ENCODE measurements at places on chromosomes 6 and 20.

- DNase-seq = no peak
Observed at GRCh38 chr6:56739836-56740815, 97.4 kb upstream of the DST start.

DNA sequence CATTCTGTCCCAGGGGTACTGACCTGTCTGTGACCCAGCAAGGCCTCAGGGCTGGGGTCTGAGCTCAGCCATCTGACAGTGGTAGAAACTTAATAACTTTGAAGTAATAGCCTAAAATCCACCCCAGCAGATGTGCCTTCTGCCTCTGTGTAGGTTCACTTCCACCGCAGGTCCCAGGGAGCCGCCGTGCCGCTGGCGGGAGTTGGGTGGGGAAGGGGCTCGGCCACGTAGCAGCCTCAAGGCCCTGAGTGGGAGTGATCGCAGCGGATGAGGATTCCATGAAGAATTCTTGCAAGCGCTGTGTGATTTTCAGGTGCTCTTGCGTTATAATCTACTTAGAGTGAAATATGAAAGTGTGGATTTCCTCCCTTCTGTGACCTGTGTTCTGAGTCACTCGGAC is 163.7 kb downstream of the DTNBP1 start:
- no peak for DNase-seq

DNA sequence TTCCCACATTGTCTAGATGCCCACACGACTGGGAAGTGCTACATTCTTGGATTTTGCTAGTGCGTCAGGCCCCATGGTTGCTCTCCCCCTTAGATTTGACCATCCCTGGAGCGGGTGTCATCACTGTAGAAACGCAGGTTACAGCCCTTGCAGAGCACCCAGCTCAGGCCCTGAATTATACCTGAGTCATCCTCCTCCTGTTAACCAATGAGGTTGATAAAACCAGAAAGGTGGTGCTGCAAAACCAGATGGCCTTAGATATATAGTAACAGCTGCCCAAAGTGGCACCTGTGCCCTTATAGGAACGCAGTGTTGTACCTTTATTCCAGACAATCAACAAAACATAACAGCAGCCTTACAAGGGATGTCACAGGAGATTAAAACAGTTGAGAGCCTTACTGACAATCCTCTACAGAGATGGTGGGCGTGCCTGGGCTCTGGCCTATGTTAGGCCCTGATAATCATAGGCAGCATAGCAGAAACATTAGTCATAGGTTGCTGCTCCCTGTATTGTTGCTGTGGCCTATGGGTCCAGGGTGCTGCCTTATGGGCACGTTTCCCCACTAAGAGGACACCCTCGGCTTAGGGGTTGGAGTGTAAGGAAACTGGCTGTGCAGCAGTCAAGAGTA is 33.6 kb upstream of the HSF2 start:
- DNase-seq = no peak

DNA sequence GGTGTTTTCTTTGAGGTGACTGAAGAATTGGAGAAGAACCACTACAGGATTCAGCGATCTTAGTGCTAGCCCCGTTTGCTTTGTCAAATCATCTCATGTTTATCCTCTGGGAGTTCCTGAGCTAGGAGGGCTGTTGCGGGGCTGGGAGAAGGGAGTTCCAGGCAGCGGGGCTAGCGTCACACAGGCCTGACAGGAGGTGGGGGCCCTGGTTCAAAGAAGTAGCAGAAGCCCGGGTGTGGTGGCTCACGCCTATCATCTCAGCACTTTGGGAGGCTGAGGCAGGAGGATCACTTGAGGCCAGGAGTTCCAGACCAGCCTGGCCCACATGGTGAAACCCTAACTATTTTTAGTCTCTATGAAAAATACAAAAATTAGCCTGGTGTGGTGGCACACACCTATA is 33.2 kb upstream of the SULF2 start:
- DNase-seq = no peak

DNA sequence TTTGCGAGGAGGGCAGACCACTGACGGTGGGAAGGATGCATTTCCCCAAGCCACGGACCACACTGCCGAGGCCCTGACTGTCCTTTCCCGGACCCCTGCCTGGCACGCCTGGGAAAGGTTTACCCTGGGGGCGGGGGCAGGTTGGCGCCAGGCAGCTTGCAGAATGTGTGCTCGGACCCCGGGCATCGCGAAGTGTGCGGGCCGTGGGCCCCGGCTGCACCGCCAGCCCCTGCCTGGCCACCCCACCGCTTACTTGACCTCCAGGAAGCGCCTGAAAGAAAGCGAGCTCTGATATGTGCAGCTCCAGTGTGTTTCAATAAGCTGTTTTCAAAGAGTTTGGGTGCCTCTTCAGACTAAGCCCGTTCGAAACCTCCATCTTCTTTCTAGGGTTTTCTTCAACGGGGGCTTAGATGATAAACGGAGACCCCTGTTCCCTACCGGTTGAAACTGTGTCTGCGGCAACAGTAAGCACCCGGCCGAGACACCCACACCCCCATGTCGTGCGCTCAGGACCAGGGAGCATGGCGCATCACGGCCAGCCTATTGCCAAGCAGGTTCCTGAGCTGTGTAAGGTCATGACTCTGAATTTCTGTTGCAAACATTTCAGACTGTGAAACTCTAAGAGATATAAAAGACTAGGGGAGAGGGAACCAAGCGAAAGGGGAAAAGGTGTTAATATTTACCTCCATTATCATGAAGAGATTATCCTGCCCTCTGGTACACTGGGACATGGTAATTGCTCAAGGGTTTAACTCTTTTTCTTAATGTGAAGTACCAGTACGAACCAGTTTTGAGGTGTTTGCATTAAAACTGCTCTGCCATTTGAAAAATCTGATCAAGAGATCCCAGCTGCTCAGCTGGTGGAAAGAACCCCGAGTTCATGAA is 231.2 kb upstream of the FOXQ1 start:
- DNase-seq = no peak

DNA sequence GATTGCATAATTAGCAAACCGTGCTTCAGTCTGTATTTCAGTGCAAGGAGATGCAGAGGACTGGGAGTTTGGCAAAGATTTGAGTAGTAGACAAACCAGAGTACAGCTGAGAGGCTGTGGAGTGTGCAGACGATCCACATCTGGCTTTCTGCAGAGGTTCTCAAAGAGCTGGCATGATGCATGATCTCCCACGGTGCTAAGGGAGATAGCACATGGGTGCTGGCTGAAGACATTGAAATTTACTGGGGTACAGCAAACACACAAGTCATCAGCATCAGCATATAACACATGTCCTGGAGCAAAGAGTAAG is 79.0 kb upstream of the FAM184A start:
- DNase-seq = no peak

DNA sequence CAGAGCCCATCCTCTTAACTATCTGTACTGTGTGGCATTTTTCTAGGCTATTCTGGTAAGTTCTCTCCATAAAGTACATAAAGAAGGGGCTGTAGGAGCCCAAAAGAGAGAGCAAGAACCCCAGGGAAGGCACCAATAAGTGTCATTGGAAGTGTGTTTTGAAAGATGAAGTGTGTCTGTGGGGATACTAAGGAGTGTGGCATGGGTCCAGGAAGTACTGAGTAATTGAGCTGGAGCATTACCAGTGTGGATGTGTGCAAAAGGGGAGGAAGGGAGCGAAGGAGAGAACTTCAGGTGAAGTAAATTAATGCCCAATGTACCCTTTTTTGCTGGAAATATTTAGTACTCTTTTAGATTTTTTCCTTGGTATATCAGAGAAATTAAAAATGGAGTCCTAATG is 63.9 kb downstream of the KCNS1 start:
- DNase-seq = no peak

DNA sequence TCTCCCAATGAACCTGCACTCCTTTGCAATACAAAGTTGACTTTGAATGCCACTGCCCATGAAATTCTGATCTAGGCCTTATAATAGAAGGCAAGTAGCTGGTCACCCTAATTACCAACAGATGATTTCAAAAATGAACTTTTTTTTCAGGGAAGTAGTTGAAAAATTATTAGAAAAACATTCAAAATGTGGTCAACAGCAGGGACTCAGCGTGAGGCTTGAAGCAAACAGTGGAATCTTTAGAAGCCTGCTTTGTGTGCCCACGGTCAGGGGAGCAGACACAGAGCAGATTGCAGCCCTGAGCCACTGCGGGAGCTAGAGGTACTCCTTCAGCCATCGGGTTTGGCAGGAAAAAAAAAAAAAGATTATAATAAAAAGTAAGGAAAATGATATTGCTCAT is 87.1 kb upstream of the HEY2 start:
- DNase-seq = no peak

- no peak for DNase-seq
Observed at GRCh38 chr6:87682310-87682709, 19.7 kb downstream of the AKIRIN2 start.

DNA sequence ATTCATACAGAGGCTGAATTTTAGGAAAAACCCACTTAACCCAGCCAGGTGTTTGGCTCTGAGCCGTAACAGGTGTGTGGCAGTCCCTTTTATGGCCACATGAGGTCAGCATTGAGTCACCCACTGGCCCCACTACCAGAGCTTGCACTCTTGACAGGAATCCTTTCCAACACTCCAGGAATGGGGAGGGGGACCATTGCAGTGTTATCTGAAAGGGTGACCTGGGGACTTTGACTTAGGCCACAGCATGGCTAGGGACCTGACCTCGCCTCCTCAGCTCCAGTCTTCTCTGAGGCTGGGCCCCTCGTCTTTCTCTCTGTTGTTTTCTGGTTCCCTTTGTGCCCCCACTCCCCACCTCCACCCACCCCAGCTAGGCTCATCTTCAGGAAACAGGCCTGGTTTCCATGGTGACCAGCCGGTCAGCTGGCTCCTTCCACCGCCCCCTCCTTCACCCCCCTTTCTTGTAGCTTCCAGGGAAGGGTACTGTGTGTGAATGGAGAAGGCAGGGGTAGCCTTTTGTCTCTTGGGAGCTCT is 2.1 kb upstream of the TMEM151B start:
- peak; percentile 34 for DNase-seq

GRCh38 chr6:146287691-146288369 is 255.8 kb upstream of the RAB32 start:
- DNase-seq = no peak

DNA sequence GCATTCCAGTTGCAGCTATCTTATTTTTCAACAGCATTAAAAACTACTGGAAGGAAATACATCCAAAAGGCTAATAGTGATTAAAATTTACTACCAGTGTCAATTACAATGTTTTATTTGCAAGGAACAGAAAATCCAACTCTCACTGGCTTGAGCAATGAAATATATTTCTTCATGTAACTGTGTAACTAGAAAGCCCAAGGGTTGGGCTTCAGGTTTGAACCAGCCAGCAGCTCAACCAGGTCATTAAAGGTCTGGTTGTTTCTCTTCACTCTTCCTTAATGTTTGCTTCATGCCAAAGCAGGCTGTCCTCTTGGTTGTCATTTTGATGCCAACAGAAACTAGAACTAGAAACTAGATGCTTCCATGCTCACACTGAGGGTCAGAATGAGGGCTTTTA is 437.7 kb downstream of the PLCB1 start:
- DNase-seq = no peak

Data from DMS153 (cell line).